ENCODE measurements at places on chromosomes 7 and 10.

GRCh38 chr10:2890093-2890492, 177.3 kb upstream of the PFKP start:
- DNase-seq = no peak

DNA sequence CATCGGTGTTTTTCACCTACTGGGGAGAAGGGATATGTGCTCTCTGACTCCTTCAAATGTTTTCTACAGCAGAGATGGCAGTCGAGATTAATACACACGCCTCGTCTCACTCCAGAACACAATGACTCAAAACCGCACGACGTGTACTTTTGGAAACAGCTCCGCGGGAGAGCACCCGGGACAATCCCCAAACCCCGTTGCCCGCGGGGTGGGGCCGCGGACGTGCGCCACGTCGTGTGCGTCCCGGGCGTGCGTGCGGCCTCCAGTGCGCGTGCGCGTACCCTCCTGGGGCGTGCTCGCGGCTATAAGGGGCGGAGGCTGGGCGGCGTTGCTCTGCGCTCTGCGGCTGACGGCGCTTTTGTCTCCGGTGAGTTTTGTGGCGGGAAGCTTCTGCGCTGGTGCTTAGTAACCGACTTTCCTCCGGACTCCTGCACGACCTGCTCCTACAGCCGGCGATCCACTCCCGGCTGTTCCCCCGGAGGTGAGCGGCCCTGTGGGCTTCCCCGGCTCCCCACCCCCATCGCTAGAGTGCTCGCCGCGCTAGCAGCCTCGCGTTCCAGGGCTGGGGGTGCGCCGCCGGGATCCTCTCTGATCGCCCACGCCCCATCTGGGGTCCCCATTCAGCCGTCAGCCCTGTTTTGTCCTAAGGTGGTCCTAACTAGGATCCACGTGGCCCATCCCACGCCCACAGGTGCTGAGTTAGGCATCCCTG, at the start of gene HILPDA:
Gene HILPDA, plus strand, starts transcription at position 336 of the 712 bp plus-strand sequence. CDS start 1,391 bp downstream, outside the sequence.
- peak; percentile 94 for DNase-seq

GRCh38 chr10:114470956-114471905, 66.9 kb upstream of the AFAP1L2 start:
- DNase-seq = peak; percentile 70

DNA sequence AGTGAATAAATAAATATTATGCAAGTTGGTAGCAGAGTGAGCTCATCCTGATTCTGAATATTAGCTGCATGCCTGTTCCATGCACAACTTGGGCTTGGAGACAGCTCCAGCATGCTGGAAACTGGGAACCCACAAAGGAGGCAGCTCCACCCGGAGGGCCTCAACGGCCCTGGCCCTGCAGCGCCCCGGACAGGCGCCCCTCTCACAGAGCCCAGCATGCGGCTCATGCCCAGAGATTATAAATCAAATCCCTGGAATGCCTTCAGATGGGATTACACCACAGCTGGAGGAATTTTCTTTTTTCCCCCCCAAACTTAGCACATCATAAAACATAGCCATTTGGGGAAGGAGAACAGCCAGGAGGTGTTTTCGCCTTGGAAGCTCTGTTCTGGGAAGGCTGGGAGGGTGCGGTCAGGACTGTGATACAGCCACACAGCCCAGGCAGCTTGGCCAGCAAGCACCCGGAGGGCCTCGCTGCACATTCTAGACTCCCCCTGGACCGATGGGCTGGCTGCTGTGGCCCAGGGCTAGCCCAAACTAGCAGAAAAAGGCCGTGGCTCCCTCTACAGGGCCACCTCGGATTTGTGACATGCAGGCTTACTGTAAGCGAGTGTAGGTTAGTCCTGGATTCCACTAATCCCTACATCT, 102.4 kb downstream of the PTPN20 start:
- DNase-seq = no peak

- DNase-seq = no peak
Measured at GRCh38 chr7:70696201-70696754, 435.7 kb upstream of the GALNT17 start.

- no peak for DNase-seq
Measured at GRCh38 chr10:120184547-120185337, 272.3 kb upstream of the PLPP4 start.

GRCh38 chr7:94335586-94335985, 59.1 kb upstream of the COL1A2 start:
- no peak for DNase-seq

DNA sequence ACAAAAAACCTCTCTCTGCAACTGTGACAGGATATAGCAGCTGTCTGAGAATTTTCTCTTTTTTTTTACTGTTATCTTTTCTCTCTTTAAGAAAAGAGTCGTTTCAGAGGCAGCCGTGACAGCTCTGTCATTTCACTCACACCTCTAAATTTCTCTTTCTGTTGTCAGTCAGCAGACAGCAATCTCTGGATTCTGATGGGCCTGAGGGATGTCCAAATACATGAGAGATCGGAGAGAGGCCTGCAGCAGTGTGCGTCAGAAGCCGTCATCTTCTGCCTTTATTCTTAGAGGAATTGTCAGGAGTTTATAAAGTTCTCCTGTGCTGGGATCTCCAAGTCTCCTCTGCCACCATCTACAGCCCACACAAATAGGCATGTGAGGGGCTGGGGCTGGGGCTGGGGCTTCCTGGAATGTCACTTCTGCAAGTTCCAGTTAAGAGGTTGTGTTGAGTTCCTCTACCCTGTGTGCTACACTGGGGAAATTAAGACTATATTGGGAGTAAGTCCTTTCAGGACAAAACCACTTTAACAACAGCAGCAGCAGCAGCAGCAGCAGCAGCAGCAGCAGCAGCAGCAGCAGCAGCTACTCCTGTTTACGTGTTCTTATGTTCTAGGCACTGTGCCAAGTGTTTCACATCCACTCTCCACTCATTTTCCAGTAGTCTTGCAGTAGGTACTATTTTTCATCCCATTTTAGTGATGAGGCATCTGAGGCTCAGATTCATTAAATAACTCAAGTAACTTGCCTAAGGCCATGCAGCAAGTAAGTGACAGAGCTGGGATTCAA, 541.3 kb downstream of the LRMDA start:
- no peak for DNase-seq

DNA sequence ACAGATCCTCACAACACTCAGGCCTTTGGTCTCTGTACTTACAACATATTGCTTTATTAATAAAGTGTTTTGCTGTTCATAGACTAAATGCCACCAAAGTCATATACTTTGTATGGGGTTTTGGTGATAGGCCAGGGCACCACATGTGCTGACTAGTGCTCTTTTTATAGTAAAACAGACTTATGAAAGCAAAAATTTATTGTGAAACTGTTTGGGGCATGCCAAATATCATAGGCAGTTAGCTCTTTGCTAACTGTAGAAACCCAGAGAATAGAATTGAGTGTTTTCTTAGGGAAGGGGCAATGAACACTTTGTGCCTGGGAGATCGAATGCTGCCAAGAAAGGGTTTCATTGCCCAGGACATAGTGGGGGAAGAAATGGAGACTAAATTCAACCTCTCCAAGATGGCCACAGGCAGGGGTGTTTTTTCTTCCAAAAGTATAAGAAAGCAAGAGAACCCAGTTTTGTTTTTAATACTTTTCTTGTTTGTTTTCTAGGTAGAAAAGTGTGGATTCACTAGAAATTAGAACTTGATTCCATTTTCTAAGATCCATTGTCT, 142.7 kb downstream of the TRIL start:
- no peak for DNase-seq

GRCh38 chr10:115829521-115830205, 443.3 kb downstream of the GFRA1 start:
- no peak for DNase-seq

DNA sequence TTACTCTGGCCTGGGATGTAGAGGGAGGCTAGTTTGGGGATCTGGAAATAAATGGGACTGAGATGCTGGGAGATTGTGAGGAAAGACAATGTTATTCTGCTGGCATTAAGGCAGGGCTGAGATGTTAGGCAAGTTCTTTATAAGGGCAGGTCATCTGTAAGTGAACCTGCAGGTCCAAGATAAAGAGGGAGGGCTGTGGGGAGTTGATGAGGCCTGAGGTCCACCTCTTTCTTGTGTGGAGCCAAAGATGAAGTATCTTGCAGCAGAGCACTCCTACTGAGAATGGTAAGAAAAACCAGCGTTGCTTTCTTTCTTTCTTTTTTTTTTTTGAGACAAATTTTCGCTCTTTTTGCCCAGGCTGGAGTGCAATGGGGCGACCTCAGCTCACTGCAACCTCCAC, 19.1 kb downstream of the CYCS start:
- DNase-seq = no peak

- DNase-seq = no peak
Measured at GRCh38 chr7:98619450-98620321, 2.6 kb downstream of the NPTX2 start.

Data from naive thymus-derived CD4-positive, alpha-beta T cell (primary cell).